ENCODE measurements at places on chromosomes 3 and 15.

- DNase-seq: no peak
These were observed 100.6 kb upstream of the BCL6 start for GRCh38 chr3:187845826-187846225.

DNA sequence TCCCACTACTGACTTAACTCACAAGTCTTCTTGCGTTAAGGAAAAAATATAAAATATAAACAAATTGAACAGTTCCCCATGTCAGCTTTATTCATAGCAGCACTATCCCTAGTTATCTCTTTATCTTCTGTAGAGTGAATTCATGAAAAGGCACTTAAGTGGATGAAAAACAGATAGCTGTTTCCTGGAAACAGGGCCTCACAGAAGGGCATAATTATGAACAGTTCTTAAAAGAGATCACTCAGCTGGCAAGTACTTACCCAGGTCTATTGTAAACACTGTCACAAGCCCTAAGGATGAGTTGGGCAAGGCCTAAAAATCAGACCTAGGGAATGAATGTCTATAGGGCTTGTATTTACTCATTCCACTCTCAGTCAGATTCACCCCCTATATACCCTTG is 10.7 kb downstream of the MB21D2 start:
- DNase-seq: no peak

DNA sequence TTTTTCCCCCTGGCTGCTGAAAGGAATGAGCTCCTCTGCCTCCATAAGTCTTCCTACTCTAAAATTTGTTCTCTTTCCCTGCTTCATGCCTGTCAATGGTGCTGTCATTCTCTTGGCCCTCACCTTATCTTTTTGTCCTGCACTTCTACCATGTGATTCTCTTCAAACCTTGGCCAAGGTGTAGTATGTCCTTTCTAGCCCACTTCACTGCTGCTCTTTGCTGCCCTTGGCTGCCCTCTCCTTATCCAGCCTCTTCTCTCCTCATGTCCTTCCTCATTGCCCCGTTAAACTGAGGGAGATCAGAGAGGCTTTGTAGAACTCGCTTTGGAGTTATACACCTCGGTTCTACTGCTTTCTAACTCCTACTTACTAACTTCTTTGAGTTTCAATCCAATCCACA is 19.7 kb downstream of the MINDY4B start:
- DNase-seq: no peak

GRCh38 chr3:161630794-161631193 is 134.2 kb downstream of the OTOL1 start:
- no peak for DNase-seq

DNA sequence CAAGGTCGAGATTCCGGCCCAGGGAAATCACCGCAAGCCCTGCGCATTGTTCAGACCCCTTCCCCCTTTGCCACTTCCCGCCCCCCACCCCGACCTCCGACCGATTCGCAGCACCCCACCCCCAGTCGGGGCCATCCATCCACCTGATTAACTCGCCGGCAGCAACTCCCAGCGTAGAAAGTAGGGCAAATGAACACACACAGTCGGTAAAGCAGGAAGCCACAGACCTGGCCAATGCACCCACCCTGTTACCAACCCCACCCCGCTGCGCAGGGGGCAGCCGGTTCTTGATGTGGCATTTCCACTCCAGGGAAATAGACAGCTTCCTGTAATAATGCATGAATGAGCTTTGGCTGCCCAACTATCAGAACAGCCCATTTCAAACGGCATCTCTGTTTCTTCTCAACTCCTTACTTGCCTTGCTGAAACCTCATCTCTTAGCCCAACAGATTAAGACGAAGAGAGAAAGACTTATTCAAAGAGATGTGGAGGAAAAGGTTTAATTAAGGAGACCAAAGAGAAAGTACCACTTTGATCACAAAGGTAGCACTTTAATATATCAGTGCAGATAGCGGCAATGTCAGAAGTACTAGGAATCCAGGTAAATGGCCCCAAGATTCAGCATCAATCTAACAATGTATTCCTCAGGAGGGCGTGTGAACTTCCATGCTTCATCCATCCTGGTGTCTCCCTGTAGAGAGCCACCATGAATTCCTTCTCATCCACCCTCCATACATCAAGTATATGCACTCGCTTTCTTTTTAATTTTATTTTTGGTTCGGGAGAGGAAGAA is 1.9 kb downstream of the TNIK start:
- DNase-seq: no peak

- no peak for DNase-seq
These were observed 86.9 kb downstream of the C3orf80 start for GRCh38 chr3:160312014-160312624.

DNA sequence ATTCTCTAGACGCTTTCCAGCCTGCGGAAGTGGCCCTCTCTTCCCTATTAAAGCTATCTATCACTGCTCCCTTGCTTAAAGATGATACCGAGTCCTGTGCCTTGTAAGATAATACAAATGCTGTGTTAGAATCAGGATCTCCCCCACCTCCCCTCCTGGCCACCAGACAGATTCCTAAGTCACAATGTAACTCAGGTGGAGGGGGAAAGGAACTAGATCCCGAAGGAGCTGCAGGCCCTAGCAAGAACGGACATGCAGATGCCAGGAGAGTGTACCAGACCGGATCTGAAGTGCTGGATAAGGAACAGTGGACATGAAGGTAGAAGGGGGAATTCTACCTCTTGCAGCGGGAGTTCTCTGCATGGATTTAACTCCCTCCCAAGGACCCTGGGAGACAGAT is 230.7 kb upstream of the LYSMD4 start:
- no peak for DNase-seq

DNA sequence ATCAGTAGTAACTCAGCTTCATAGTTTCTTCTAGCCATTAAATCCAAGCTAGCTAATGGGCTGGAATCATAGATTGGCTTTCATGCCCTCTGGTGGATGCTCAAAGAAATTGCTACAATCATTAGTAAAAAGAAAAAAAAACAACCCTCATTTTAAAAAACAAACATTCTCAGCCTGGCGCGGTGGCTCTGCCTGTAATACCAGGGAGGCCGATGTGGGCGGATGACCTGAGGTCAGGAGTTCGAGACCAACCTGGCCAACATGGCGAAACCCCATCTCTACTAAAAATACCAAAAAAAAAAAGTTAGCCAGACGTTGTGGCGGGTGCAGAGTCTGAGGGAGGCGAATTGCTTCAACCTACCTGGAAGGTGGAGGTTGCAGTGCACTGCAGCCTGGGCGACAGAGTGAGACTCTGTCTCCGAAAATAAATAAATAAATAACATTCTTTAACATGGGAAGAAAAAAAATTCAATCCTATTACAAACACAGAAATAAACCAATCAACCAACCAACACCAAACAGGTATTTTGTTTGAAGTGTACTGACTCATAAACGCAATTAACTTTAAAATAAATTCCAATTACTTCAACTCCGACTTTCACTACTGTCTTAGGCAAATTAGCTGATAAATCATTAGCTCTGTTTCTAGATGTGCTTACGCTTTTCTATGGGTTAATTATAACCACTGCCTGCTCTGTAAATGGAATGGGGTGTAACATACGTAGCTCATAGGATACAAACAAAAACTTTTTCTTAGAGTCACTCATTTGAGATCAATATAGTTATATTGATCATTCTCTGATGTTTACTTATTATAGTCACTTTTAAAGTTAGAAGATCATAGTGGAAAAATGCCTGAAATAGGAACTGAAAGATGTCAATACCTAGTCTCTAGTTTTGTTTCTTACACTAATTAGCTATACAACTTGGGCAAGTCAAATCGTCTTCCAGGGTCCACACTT is 24.9 kb downstream of the TMEM207 start:
- peak; percentile 28 for DNase-seq

- no peak for DNase-seq
These were observed 45.3 kb upstream of the VILL start for GRCh38 chr3:37945156-37945806.

DNA sequence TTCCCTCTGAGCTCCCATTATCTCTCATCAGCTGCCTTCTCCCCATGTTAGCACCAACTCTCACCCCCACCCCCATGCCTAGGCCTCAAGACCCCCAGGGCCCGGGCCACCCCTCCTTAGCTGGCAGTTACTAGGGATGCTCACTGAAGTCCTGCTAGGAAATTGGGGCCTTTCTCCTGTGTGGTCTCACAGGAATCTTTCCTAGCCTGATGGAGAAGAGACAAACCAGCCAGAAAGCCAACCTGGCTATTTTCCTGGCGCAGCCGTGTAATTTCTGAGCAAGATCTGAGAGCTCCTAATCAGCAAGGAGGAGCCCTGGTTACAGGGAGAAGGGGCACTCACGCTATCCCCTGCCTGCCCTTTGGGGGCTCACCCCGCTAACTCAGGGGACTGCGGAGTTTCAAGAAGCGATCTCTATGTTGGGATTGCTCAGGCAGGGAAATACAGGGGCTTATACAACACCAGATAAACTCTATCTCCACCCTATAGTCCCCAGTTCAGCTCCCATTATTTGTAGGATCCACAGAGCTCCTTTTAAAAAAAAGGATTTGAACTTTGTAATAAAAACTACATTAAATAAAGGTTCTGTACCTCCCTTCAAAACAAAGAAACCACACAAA is 25.2 kb downstream of the NR2F2 start:
- no peak for DNase-seq

DNA sequence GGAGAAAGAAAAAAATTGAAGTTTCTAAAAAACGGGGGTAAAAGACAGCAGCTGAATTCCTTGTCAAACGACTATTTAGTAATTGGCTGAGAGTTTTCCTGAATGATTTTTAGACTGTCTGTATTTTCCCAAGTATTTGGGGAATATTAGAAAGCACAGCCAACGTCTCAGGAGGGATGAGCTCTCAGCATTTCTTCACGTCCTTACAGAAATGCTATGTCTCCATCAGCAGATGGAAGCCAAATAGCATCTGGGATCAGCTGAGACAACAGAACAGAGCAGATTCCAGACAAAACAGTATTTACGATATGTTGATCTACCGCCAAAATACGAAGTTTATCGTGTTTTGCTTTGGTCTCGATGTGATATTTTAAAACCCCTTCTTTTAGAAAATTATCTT is 5.3 kb upstream of the TMC3 start:
- no peak for DNase-seq

DNA sequence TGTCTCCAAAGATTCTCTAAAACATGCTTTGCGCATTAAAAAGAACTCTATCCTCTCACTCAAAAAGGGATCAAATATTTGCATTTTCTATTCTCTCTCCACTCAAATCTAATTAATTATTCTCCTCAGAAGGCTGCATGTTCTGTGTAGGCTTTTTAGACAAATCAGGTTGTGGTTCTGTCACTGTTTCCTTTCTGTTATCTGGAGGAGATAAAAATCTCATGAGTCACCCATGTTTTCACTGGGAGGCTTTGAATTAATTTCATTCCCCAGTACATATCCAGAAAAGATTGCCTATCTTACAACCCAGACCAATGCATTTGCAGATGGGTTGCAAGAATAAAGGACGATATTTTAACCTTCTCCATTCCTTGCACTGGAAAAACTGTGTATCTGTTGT is 446.5 kb downstream of the GRM7 start:
- no peak for DNase-seq
